ENCODE measurements at places on chromosomes 11 and 22.

- no peak for DNase-seq
Measured at GRCh38 chr11:134200688-134201087, 23.1 kb downstream of the NCAPD3 start.

DNA sequence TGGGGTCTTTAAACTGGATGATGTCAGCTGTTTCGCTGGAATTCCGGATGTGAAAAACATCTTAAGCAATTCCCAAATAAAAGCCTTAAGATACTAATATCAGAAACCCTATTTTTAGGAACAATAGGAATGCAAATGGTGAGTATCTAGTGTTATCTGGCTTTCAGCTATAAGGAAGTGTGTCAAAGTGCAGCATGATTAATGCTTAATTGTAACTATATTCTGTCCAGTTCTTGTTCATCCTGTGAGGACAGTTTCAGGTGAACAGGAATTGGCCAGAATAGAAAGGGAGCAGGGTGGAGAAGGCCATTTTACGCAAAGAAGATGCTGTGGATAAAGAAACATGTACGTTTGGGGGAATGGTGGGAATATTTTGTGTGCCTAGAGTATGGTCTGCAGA is 108.2 kb downstream of the RASSF10 start:
- no peak for DNase-seq

DNA sequence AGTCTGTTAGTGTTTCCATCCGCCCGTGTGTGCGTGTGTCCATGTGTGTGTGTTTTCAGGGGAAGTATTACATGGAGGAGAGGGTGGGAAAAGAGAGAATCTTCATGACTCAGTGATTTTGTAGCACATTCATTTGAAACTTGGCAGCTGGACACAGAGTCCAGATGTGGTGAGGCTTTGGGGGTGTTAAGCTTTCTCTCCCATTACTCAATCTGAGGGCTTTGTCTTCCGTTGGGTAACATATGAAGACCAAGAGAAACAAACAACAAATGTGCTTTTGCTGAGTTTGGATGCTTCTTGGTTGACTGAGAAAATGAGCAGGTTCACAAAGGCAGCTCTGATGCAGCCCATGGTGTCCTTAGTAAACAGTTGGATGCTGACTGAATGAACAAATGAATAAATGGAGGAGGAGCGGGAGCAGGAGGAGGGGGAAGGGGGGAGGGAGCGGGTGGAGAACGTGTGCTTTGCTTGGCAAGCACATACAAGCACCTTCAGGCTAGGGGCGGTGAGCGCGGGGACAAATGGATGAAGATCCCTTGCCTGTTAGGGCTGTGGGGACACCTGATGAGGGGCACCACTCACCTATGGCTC is 104.3 kb downstream of the ST3GAL4 start:
- DNase-seq: no peak

- DNase-seq: peak; percentile 10
Measured at GRCh38 chr11:32231909-32232493, 141.1 kb downstream of the RCN1 start.

GRCh38 chr22:48315439-48316256 is 1512.0 kb downstream of the BRD1 start:
- DNase-seq: no peak

All from suppressor macrophage treated with lipopolysaccharide for 4 hours (primary cell).